ENCODE measurements at places on chromosomes 5 and 9.
A peak's percentile ranks its signal among the peaks of the same experiment; 100 is the strongest.

- DNase-seq, result no peak
Observed at GRCh38 chr9:35980289-35981011, 22.5 kb upstream of the OR2S2 start.

DNA sequence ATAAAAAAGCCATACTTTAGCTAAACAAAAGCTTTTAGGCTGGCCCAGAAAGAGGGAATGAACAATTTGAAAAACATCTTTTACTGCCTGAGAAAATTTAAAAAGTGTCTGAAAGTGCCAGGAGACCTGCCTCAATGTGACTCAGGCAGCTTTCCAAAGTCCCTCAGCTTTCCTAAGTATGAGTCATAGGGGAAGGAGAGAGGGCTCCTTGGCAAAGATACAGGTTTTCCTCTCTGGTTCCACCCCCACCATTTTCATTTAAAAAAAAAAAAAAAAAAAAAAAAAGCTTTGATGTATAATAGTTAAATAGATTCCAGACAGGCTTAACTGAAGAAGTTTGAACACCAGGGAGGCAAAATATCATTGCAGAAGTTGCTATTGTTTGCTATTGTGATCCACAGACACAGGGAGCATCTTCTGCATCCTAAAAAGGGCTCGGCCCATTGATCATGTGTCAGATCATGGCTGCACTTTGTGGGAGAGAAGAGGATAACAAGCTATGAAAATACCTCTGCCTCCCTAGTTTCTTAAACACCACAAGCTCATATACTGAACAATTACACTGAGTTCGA is 71.5 kb downstream of the MRPS27 start:
- peak; percentile 38 for DNase-seq

- DNase-seq, result no peak
Observed at GRCh38 chr9:17191082-17191481, 56.2 kb downstream of the CNTLN start.

DNA sequence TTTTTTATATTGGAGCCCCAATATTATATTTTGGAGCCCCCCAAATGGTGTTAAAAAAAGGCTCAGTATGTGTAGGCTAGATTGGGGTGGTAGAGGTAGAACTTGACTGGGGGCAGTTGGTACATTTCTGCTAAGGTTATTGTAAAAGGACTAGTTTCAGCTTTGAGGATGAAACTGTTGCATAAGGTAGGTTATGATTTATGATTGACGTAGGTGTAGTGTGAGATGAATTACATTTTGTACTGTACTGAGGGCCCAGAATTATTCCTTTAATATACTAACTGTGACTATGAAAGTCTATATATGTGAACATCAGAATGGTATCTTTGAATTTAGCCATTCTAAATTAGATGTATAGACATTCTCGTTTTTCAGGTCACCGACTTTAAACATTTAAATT is 3.6 kb downstream of the RIC1 start:
- DNase-seq, result no peak

DNA sequence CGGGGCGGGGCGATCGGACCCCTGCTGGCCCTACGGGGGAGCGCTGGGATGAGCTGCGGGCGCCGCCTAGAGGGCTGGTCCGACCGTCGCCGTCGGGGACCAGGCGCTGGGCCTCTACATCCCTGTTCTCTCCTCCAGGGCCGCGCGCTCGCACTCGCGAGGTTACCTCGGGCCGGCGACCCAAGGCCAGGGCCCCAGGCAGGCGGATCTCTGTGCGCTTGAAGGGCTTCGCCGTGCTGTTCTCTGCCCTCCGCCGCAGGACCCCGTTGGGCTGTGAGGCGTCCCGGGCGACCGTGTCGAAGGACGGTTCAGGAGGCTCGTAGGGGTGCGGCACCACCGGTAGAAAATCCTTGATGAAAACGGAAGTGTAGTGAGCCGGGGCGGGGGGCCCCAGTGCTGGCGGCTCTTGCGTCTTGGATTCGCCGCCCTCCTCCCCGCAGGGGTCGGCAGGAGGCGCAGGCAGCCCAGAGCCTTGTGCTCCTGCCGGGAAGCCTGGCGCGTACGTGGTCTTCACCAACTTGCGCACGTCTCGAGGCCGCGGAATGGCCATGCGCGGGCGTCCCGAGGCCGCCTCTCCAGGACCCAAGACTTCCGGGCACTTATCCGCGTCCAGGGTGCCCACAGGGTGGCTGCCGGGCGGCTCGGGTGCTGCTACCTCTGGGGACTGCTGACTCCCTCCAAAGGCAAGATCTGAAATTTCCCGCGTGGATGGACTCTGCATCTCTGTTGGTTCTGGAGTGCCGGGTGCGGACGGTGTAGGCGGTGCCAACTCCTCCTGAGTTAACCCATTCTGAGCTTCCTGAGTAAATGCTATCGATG is 2.0 kb downstream of the PROB1 start:
- no peak for DNase-seq

DNA sequence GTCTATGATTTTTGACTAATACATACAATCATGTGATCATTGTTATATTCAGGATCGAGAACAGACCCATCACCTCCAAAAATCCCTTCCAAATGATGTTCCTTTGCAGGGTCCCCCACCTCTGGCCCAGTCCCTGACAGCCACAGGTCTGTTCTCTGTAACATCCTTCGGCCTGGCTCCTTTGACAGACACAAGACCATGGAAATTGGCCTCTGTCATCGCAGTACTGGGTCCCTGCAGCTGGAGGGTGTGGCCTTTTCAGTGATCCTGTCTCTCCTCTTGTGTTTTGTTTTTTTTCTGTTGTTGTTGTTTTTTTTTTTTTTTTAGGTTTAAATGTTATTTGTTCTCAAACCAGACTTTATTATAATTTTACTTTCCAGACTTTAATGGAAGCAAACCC is 27.4 kb upstream of the ANKRD33B start:
- DNase-seq, result no peak

DNA sequence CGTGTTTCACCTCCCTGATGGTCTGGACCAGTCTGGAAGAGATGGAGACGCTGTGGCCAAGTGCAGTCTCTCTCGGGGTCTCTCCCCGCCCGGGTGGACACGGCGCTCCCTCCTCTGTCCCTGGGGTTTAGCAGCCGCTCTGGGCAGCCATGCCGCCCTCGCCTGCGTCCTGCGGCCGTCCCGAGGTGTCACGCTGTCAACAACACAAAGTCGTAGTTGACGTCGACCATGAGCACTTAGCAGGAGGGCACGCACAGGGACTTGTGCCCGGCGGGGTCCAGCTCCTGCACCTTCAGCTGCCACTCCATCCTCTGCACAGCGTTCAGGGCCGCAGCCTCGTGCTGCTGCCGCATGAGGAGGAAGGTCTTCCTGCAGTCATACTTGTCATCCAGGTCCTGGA is 368.9 kb downstream of the CDH9 start:
- DNase-seq, result no peak

Data from substantia nigra (tissue), 51 donors.